ENCODE measurements at places on chromosomes 2 and 18.

DNA sequence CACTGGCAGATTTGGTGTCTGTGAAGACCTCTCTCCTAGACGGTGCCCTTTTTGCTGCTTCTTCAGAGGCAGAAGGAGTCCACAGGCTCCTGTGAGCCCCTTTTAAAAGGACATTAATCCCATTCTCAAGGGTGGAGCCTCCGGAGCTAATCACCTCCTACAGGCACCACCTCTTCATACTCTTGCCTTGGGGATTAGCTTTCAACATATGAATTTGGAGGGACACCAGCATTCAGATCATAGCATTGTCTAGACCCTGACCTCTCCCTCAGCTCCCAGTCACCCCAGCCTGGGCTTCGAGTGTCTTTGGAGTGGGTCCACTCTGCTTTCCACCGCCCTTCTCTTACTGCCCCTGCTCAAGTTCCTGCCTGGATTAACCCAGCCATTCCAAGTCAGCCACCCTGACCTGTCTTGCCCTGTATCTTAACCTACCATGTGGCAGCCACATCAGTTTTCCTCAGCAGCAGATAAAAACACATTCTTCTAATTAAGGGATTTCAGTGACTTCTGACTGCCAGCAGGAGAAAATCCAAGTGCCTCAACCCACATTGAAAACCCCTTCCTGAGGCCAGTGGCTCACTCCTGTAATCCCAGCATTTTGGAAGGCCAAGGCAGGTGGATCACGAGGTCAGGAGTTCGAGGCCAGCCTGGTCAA is 6.1 kb upstream of the NCL start:
- no peak for DNase-seq

DNA sequence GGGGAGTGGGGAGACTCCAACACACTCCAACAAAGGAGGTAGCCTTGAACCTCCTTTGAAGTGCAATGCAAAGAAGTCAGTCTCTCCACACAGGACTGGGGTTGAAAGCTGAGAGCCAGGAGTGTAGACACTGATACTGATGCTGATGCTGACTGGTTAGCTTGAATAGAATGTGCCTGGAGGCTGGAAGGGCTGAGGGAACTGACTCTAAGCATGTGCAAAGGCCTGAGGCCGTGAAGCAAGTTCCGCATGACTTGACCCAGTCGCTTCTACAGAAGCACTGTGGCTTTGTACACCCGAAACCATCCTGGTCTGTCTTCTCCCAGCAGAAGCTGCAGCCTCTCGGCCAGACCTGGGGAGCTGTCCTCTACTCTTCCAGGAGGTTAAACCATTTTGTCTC is 10.4 kb downstream of the FOXI3 start:
- no peak for DNase-seq

GRCh38 chr18:49764032-49764431 is 49.3 kb downstream of the ACAA2 start:
- DNase-seq: no peak

- no peak for DNase-seq
Measured at GRCh38 chr2:105738658-105739241, 6.0 kb upstream of the NCK2 start.

- DNase-seq: no peak
Measured at GRCh38 chr2:16404551-16405300, 260.9 kb downstream of the CYRIA start.

GRCh38 chr18:37487400-37487867 is 78.2 kb downstream of the CELF4 start:
- DNase-seq: no peak

Measured in stimulated activated CD4-positive, alpha-beta T cell treated with anti-CD3 and anti-CD28 coated beads, Interleukin-15, amount 100 ng/mL, for 24 hours (primary cell).